ENCODE measurements at places on chromosomes 4 and X.

GRCh38 chr4:167185465-167185864, 48.8 kb downstream of the SPOCK3 start:
- DNase-seq, result no peak

GRCh38 chr4:173257732-173258717, 76.1 kb downstream of the HMGB2 start:
- peak; percentile 77 for DNase-seq

GRCh38 chr4:152156442-152156841, 379.4 kb downstream of the FBXW7 start:
- DNase-seq, result no peak

- no peak for DNase-seq
Observed at GRCh38 chrX:1093121-1093520, 119.3 kb downstream of the CRLF2 start.

- no peak for DNase-seq
Observed at GRCh38 chr4:133581996-133582619, 433.0 kb downstream of the PCDH10 start.

DNA sequence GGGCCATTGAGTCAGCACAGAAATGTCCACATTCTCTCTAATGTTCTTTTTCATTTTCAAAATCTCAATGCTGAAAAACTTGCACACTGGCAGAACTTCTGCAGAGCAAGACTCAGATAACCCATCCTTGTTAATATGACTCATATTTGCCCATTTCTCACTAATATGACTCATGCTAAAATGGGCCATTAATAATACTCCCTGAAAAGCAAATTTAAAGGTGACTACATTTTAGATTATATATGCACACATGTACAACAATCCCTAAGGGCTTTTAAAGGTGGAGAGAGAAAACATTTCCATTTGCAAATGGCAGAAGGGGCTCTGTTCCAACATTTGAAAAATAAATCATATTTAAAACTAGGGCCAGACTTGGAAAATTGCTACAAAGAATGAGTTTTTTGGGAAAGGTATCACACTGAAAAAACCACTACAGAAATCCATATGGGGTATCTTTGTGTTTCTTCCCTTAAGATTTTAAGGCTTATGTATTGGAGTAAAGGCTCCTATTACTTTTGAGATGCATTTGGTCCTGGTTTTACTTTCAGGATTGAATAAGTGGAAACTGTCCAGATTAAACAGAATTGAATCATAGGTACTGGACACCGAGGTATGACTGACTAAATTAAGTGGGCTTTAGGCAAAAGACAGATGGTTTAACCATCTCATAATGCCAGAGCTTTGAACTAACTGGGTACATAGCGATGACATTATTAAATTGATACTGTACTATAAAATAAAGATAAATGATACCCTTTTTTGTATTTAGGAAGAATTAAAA, 30.0 kb downstream of the TLR2 start:
- DNase-seq, result no peak

- DNase-seq, result no peak
Observed at GRCh38 chr4:12734586-12734985, 749.6 kb downstream of the RAB28 start.

DNA sequence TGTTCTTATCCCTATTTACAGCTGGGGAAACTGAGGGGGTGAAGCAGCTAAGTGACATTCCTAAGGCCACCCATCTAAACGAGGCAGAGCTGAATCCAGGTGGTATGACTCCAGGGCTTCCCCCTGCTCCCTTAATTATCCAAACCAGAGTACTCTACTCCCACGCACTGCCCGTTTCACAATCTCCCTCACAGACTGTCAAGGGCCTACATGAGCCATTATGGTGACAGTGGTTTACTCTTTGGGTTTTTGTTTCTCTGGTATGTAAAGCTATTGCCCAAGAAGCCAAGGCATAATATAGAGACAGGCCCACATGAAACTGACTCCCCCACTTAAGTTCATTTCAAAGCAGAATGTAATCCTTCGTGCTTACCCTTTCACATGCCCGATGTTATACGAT, 95.1 kb downstream of the NHS start:
- DNase-seq, result no peak

DNA sequence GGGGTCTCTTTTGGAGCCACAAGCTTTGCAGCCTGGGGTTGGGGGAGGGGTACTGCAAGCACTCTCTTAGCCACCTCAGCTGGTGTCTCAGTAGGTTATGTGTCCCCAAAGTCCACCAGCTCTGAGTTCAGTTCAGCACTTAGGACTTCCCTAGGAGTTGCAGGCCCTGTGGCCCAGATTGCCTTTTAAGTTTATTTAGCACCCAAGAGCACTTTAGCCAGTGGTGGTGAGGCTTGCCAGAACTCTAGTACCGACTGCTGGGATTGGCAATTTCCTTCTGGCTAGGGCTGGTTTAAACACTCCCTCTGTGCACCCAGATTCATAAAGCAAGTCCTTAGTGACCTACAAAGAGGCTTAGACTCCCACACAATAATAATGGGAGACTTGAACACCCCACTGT, 489.9 kb upstream of the RPS6KA3 start:
- no peak for DNase-seq

GRCh38 chr4:111789901-111790640, 355.2 kb upstream of the FAM241A start:
- no peak for DNase-seq

- no peak for DNase-seq
Observed at GRCh38 chrX:116009861-116010710, 160.5 kb upstream of the AGTR2 start.

GRCh38 chr4:123468479-123469031, 72.0 kb downstream of the SPRY1 start:
- DNase-seq, result no peak

GRCh38 chrX:65241059-65241721, 264.9 kb upstream of the ZC4H2 start:
- no peak for DNase-seq

- no peak for DNase-seq
Observed at GRCh38 chr4:120052856-120053255, 13.8 kb downstream of the MAD2L1 start.

DNA sequence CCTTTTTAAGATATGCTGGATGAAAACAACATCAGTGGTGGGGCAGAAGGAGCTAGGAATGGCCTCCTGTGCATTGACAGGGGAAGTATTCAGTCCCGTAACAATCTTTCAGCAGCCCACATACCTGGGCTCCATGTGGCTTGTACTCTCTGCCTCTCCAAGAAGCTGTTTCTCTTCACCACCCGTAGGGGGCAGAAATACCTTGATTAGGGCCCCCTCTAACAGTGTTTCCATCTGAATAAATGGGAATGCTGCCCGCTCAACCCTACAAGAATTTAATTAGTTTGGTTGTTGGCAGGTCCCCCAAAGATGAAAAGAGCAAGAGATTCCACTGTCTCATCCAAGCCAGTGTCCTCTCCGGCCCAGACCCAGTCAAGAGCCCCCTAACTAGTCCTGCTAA, 155.2 kb downstream of the SMIM20 start:
- DNase-seq, result peak; percentile 6

DNA sequence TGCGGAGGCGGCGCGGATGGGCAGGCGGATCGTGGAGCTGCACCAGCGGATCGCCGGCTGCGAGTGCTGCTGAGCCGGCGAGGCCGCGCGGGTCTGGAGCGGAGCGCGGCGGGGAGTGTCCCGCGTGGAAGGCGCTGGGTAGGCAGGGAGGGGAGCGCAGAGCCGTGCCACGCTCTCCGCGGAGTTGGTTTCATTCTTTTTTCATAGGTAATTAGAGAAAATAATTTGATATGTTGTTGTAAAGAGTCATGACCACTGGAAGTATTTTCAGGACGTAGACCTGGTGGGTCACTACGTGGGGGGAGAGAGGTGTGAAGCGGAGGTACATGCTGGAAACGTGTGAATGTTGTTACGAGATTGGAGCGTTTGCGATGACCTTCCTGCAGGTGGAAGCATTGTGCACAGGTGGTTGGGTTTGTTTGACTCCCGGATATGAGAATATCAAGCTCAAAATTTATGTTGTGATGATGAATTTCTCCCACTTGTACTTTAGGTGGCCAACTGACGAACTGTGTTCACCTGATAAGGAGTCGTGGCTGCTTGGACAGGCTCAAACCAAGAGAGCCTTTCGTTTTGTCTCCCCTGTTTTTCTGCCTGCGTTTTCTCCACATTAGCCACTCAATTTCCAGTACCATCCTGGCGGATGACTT, 19.1 kb upstream of the S100P start:
- peak; percentile 83 for DNase-seq

DNA sequence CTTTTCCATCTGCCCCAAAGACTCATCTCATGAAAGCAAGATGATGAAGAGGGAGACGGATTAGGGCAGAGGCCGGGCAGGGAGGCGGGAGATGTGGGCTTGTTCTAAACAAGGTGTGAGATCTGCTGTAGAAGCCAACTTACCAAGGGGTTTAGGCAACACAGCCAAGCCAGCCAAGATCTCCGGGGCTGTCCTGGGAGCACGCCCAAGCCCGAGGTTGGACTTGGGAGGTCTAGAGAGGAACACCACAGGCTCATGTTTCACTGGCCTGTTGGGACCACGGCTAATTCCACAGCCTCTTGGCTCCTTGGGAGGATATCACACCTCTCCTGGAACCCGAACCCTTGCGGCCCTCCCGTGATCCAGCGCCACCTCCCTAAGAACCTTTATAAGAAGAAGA, 171.4 kb downstream of the CRLF2 start:
- DNase-seq, result no peak

GRCh38 chr4:186770481-186771175, 47.0 kb upstream of the FAT1 start:
- no peak for DNase-seq

DNA sequence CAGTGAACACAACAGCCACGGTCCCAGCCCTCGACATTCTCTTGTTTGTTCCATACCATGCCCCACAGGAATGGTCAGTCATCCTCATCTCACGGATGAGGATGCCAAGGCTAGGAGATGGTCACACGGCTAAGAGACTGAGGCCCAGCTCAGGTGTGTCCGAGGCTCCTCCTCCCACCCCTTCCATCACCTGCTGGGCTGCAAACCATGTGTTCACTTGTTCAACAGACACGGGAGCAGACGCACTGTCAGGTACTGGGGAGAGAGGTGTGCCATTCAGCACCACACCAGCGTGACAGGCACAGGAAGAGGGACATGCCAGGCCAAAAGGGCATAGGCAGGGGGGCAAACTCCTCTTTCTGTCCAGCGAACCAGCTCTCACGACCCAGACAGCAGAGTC, 45.9 kb downstream of the ABLIM2 start:
- no peak for DNase-seq

GRCh38 chr4:19123681-19124080, 1102.1 kb upstream of the LCORL start:
- DNase-seq, result no peak

DNA sequence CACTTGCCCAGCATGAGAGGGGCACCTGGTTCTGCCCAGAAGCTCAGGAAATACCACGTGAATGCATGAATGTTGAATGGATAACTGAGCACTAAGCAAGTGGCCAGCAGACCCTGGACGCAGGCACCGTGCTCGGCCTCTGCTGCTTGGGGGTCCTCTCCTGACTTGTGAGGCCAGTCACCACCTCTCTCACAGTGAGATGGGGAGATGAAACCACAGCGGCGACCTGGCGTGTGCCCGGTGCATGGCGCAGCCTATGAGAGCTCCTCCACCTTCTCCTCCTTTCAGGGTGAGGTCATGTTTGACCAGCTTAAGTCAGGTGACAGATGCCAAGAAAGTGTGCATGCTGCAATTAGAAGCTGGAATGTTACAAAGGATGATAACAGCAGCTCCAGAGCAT, 75.5 kb downstream of the HMX1 start:
- no peak for DNase-seq

All from hematopoietic multipotent progenitor cell treated with erythropoietin and hydrocortisone succinate and interleukin-3 and kit ligand, for 8 days (in vitro differentiated cells).